Activated T-cell treated with anti-CD3 and anti-CD28 coated beads, Interleukin-2, amount 50 U/mL, for 72 hours (primary cell): ENCODE measurements at places on chromosomes 12 and 14. TPM values are rescaled to one million over a fixed set of nuclear protein-coding genes. Genes with fewer than 3 reads are reported as not detected.
A peak's percentile ranks its signal among the peaks of the same experiment; 100 is the strongest.

Gene KRT78
- total RNA-seq, result not detected

DNA sequence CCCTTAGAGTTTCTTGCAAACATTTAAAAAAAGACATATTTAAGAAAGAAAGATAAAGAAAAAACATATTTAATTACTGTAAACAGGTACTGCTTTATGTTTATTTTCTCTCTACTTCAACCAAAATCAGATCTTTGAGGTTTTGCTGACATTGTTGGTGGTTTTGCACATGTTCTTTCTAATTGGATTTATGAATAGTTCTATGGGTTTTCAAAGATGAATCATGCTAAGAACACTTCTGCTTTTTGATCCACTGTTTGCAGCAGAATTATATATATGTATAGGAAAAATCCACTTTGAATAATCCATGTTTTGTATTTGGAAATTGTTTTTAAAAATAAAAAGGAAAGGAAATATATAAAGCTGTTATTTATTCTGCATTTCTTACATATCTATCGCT is 78.4 kb downstream of the FRMD6 start:
- DNase-seq, result no peak

Gene DNAJC22
- 0.05 TPM for total RNA-seq

Gene MYF6
- total RNA-seq, result not detected

Gene CLEC7A
- total RNA-seq, result not detected

Gene APOF
- total RNA-seq, result 0.28 TPM

Gene PMEL
- total RNA-seq, result 1.9 TPM

- DNase-seq, result peak; percentile 4
These were observed 229.2 kb downstream of the NRXN3 start for GRCh38 chr14:78399316-78399889.

DNA sequence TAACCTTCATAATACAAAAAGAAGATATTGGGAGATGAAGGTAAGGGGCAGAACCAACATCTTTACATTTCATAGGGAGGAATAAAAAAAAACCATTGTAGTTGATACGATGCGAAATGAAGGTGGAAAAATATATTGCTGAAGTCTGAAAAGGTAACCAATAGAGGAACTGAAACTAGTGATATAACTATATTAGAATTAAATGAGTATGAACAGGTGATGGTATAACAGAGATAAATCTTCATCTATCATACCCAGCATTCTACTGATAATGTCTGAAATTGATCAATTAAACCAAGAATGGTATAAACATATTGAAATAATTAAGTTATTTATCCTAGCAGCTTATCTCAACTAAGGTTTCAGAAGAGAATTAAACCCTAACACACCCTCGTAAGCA is 332.1 kb downstream of the NELL2 start:
- DNase-seq, result no peak

Gene RNASE3
- not detected for total RNA-seq

Gene SLC5A8
- not detected for total RNA-seq

Gene GLI1
- total RNA-seq, result 0.21 TPM

- no peak for DNase-seq
These were observed 85.5 kb upstream of the FZD10 start for GRCh38 chr12:130076752-130077151.

Gene COX8C
- total RNA-seq, result not detected

GRCh38 chr14:98782062-98782461 is 489.9 kb downstream of the BCL11B start:
- no peak for DNase-seq

DNA sequence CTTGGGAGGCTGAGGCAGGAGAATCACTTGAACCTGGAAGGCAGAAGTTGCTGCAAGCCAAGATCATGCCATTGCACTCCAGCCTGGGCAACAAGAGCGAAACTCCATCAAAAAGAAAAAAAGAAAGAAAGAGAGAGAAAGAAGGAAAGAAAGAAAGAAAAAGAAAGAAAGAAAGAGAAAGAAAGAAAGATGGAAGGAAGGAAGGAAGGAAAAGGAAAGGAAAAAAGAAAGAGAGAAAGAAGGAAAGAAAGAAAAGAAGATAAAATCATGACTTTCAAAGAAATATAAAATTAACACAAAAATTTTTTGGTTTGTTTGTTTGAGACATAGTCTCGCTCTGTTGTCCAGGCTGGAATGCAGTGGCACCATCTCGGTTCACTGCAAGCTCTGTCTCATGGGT is 22.2 kb upstream of the DAAM1 start:
- DNase-seq, result no peak

DNA sequence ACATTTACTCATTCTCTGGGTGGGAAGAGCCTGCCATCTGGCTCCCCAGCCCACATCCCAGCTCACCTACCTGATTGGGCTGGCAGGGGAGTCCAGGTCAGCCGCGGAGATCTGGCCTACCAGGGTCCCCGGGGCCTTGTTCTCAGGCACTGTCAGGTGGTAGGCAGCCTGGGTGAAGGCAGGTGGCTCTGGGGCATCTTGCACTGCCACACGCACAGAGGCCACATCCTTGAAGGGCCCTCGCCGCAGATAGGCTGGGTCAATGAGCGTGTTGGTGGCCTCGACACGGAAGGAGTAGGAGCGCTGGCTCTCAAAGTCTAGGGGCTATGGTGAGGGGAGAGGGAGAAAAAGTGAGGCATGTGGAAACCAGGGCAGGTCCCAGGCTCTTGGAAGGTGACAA is 3.9 kb downstream of the CDH24 start:
- DNase-seq, result no peak
